Upper lobe of right lung (tissue), 1 donor: ENCODE measurements at places on chromosomes 3 and 15. TPM values are rescaled to one million over a fixed set of nuclear protein-coding genes. Genes with fewer than 3 reads are reported as not detected.

- no peaks in the 10 kb centered on the region for H3K27me3 ChIP-seq
- no peaks in the 10 kb centered on the region for H3K4me1 ChIP-seq
- H3K36me3 ChIP-seq: no peaks in the 10 kb centered on the region
- H3K4me3 ChIP-seq: no peak overlapping the region
- DNase-seq: no peak
Measured at GRCh38 chr3:182179631-182180030, 467.9 kb downstream of the SOX2 start.

Gene SLC9C1
- not detected for total RNA-seq

GRCh38 chr3:67044295-67044694, 46.2 kb downstream of the KBTBD8 start:
- no peaks in the 10 kb centered on the region for H3K27me3 ChIP-seq
- H3K27ac ChIP-seq: no peak overlapping the region
- no peaks in the 10 kb centered on the region for H3K36me3 ChIP-seq

DNA sequence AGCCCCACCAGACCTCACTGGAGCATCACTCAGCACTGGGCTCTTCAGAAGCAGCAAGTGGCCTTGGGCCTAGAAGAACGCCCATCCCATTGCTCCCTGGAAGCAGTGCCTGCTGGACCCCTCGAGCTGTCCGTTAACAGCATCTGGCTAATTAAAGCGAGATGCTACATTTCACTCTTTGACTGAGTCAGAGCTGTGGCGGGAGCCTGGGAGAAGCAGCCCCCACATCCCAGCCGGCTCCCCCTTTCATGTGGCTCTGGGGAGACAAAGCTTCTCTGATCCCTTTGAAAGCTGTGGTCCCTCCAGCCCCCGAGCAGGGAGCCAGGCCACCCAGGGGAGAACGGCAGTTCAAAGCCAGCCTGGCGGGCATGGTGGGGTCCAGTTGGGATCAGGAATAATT, 103.7 kb downstream of the MEGF11 start:
- H3K4me1 ChIP-seq: no peaks in the 10 kb centered on the region
- no peak overlapping the region for H3K4me3 ChIP-seq
- H3K27me3 ChIP-seq: no peaks in the 10 kb centered on the region
- H3K36me3 ChIP-seq: no peaks in the 10 kb centered on the region
- DNase-seq: no peak
- no peak overlapping the region for H3K27ac ChIP-seq

DNA sequence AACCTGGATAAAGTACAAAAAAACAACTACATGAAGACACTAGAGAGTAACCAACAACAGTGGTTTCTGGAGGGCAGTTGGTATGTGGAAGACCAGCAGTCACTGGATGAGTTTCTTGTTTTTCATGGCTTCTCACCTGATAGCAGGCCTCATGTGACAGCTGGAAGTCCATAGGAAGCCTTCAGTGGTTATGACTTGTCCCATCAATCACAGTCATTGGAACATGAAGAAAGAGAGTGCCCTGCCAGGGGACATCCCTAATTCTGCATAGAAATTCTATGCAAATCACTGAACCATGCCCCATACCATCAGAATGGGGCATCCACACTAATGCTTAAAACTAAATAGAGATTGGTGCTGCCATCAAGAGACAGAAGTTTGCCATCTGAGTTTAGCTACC, 81.6 kb downstream of the AKAP13 start:
- peaks cover 9% of the 10 kb centered on the region for H3K4me1 ChIP-seq
- no peak overlapping the region for H3K4me3 ChIP-seq
- H3K27ac ChIP-seq: no peak overlapping the region
- DNase-seq: no peak

DNA sequence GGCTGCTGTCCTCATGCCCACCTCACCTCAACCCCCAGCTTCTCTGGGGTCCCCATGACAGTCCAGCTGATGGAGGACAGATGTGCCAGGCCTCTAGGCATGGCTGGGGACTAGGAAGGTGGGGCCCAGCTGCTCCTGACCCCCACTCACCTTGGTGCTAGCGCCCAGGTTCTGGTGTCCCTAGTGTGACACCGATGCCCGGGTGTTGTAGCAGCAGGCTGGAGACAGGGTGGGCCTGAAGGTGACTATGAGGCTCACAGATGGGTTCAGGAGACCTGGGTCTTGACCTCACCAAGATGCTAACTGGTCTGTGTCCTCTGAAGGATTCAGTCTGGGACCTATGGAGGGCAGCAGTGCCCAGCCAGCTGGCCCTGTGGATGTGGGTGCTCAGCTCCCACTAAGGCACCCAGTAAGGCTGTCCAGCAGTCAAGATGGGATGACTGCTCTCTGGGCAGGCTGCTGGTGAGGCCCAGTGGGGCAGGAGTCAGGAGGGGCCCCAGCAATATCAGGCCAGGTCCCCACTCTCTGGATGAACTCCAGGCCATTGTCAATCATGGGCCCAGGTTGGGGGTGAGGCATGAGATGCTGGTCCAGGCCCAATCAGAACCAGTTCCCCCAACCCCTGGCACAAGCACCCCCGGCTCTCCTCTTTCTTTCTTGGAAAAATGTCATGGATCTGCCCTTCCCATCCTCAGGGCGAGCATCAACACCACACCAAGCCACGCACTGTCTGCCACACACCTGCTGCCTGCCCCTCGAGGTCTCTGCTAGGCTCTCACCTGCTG, 33.0 kb downstream of the ALDH1L1 start:
- H3K27ac ChIP-seq: no peak overlapping the region
- no peaks in the 10 kb centered on the region for H3K4me1 ChIP-seq
- no peak overlapping the region for H3K4me3 ChIP-seq
- DNase-seq: peak; percentile 37

Gene NEK11
- 3.8 TPM for total RNA-seq

DNA sequence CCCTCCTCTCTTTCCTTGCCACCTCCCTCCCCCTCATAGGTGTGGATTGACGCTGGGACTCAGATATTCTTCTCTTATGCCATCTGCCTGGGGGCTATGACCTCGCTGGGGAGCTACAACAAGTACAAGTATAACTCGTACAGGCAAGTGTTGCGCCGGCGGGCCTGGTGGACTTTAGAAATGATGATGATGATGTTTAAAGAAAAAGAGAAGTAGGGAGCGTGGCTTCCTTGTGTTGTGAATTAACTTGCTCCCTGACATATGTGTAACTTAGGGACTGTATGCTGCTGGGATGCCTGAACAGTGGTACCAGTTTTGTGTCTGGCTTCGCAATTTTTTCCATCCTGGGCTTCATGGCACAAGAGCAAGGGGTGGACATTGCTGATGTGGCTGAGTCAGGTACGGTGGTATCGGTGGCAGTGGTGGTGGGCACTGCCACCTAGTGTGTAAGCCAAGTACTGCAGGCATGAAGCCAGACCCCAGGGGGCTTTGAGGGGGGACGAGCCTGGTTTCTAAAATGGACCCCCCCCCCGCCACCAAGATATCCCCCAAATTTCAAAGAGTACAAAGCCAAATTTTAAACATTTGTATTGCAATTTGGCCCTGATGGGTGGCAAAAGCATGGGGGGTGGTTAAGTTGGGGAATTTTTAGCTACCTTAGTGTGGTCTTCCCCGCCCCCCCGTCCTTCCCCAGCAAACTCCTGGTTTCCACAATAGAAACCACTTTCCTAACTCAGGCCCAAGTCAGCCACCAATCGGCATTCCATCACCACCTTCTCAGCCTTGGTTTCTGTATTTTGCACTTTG, 65.6 kb downstream of the SLC6A6 start:
- peaks cover 7% of the 10 kb centered on the region for H3K4me1 ChIP-seq
- peaks cover 84% of the 10 kb centered on the region for H3K36me3 ChIP-seq
- no peaks in the 10 kb centered on the region for H3K27me3 ChIP-seq
- H3K27ac ChIP-seq: no peak overlapping the region

DNA sequence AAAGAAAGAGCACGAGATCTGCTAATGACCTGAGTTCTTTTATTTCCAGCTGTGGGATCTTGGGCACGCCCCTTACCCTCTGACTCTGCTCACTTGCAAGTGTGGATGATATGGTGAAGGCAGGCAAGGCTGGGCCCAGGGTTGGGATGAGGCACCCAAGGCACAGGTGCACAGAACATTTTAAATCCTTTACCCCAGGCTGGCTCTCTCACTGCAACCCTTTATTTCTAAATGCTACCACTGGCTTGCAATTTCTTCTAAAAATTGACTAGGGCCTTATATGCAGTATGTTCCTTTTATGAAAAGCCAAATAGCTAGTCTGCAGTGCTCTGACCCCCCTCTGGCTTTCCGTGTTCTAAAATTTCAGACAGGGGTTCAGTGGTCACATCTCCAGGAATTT, 237.7 kb downstream of the VPS13C start:
- H3K4me3 ChIP-seq: no peak overlapping the region
- DNase-seq: no peak
- H3K36me3 ChIP-seq: no peaks in the 10 kb centered on the region
- no peaks in the 10 kb centered on the region for H3K27me3 ChIP-seq
- no peak overlapping the region for H3K27ac ChIP-seq
- H3K4me1 ChIP-seq: no peaks in the 10 kb centered on the region

Gene ADAM10
- total RNA-seq: 139 TPM

GRCh38 chr3:43691120-43691995, 620 bp downstream of the ABHD5 start:
- H3K27me3 ChIP-seq: no peaks in the 10 kb centered on the region
- H3K4me3 ChIP-seq: peak overlapping the region; percentile 83
- no peaks in the 10 kb centered on the region for H3K36me3 ChIP-seq
- DNase-seq: peak; percentile 94
- H3K27ac ChIP-seq: peak overlapping the region; percentile 96

DNA sequence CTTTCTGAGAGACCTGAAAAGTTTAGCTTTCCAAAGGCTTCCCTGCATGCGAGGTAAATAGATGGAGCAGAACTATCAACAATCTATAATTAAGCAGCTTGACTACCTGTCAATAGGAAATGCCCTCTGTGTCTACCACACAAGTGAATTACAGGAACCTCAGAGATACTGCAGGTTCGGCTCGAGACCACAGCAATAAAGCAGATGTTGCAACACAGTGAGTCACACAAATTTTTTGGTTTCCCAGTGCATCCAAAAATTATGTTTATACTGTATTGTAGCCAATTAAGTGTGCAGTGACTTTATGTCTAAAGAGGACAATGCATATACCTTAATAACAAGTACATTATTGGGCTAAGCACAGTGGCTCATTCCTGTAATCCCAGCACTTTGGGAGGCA, 252.0 kb downstream of the UBE2E2 start:
- H3K27me3 ChIP-seq: no peaks in the 10 kb centered on the region
- no peak overlapping the region for H3K4me3 ChIP-seq
- H3K4me1 ChIP-seq: peaks cover 3% of the 10 kb centered on the region
- no peak for DNase-seq

DNA sequence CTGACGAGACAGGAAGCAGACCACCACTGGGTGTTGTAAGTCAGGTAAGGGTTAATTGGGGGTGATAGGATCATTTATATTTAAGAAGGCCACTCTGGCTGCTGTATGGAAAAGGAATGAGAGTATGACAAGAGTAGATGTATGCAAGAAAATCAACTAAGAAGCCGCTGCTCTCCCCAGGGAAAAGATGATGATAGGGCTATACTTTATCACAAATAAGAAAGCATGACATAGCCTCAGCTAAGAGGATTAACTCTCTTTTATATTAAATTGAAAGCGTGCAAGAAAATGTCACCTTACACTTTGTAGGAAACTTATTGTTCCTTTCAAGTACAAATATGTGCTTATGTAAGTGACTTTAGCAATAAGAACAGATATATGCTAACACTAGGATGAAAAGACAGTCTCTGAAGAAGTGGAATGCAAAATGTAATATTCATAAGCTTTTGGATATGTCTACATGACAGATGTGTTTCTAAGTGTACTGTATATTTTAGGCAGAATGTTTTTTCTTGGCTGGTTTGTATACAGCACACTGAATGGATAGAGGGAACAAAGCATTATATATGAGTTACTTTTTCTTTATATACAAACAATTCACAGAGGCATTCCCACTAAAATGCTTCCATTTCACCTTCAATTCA, 8.7 kb upstream of the NDUFB4 start:
- H3K36me3 ChIP-seq: no peaks in the 10 kb centered on the region
- DNase-seq: no peak
- H3K27ac ChIP-seq: no peak overlapping the region
- no peak overlapping the region for H3K4me3 ChIP-seq
- no peaks in the 10 kb centered on the region for H3K4me1 ChIP-seq

DNA sequence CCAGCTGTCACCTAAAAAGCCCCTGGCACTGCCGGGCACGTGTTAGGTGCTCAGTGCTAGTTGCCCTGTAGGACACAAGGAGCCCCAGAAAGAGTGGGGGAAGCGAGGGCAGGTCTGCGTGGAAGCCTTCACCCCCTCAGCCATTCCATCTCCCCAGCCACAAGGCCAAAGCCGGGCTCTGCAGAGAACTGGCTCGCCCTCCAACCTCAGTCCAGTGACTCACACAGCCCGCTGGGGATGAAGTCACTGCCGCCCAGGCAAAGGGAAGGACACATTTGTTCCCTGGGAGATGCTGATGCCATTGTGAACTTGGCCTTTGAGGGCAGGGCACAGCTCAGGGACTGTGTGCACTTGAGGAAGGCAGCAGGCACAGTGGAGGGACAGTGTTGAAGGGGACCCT, 48.1 kb downstream of the IQSEC1 start:
- peak; percentile 72 for DNase-seq
- no peaks in the 10 kb centered on the region for H3K4me1 ChIP-seq
- no peaks in the 10 kb centered on the region for H3K27me3 ChIP-seq
- no peaks in the 10 kb centered on the region for H3K36me3 ChIP-seq

GRCh38 chr3:7536921-7537320, 676.0 kb downstream of the GRM7 start:
- DNase-seq: no peak
- no peak overlapping the region for H3K4me3 ChIP-seq
- H3K36me3 ChIP-seq: no peaks in the 10 kb centered on the region
- no peaks in the 10 kb centered on the region for H3K4me1 ChIP-seq
- no peak overlapping the region for H3K27ac ChIP-seq
- no peaks in the 10 kb centered on the region for H3K27me3 ChIP-seq

GRCh38 chr3:13869761-13870343, 10.0 kb downstream of the WNT7A start:
- no peak overlapping the region for H3K27ac ChIP-seq
- DNase-seq: no peak
- no peaks in the 10 kb centered on the region for H3K4me1 ChIP-seq
- no peaks in the 10 kb centered on the region for H3K36me3 ChIP-seq
- no peak overlapping the region for H3K4me3 ChIP-seq
- no peaks in the 10 kb centered on the region for H3K27me3 ChIP-seq

Gene HESX1
- total RNA-seq: 1.2 TPM

- H3K27me3 ChIP-seq: no peaks in the 10 kb centered on the region
- no peak for DNase-seq
- no peaks in the 10 kb centered on the region for H3K4me1 ChIP-seq
- no peaks in the 10 kb centered on the region for H3K36me3 ChIP-seq
- no peak overlapping the region for H3K27ac ChIP-seq
Measured at GRCh38 chr15:100663915-100664281, 61.5 kb downstream of the ASB7 start.

Gene KNG1
- 0.14 TPM for total RNA-seq
